Activated T-helper 17 cell treated with anti-CD3 and anti-CD28 coated beads, Interleukin-2, amount 50 U/mL, for 72 hours (primary cell): ENCODE measurements at places on chromosomes 16 and 17. TPM values are rescaled to one million over a fixed set of nuclear protein-coding genes. Genes with fewer than 3 reads are reported as not detected.

The NECAB2 gene
- not detected for total RNA-seq

The C16orf46 gene
- total RNA-seq: 0.54 TPM

The ESRP2 gene
- total RNA-seq: 0.15 TPM

The CDH8 gene
- not detected for total RNA-seq

The IL21R gene
- 41.8 TPM for total RNA-seq

The LRRC36 gene
- total RNA-seq: 1.6 TPM

- no peak for ATAC-seq
Observed at GRCh38 chr17:69588316-69588715, 173.8 kb downstream of the MAP2K6 start.

DNA sequence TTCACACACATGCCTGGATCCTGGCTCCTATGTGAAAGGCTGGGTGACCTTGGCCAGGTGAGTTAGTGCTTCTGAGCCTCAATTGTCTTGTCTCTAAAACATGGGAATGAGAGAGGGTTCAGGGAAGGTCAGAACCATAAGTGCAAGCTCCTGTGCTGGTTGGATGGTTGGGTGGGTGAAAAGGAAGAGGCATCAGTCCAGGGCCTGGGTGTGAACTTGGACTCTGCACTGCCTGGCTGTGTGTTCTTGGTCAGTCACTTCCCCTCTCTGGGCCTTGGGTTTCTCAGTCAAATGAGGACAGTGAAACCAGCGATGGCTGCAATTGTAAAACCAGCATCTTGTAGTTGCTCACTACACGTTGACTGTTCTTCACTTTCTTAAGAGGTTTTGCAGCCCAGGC, 643 bp upstream of the KCNG4 start:
- ATAC-seq: no peak

GRCh38 chr16:4081521-4082021, 34.7 kb downstream of the ADCY9 start:
- peak; percentile 74 for ATAC-seq

GRCh38 chr17:4764595-4764994, 7.1 kb upstream of the TM4SF5 start:
- no peak for ATAC-seq

DNA sequence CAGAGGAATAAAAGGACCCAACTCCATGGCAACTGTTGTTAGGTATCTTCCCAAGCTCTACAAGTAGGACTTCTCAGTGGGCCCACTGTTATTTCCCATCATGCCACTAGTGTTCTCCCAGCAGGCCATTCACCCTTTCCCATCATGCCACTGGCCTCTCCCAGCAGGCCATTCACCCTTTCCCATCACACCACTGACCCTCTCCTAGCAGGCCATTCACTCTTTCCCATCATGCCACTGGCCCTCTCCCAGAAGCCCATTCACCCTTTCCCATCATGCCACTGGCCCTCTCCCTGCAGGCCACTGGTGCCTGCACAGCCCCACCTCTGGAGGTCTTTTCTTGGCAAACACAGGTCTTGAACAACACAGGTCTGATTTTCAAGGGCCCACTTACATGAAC, 36.3 kb downstream of the IFT140 start:
- ATAC-seq: no peak

DNA sequence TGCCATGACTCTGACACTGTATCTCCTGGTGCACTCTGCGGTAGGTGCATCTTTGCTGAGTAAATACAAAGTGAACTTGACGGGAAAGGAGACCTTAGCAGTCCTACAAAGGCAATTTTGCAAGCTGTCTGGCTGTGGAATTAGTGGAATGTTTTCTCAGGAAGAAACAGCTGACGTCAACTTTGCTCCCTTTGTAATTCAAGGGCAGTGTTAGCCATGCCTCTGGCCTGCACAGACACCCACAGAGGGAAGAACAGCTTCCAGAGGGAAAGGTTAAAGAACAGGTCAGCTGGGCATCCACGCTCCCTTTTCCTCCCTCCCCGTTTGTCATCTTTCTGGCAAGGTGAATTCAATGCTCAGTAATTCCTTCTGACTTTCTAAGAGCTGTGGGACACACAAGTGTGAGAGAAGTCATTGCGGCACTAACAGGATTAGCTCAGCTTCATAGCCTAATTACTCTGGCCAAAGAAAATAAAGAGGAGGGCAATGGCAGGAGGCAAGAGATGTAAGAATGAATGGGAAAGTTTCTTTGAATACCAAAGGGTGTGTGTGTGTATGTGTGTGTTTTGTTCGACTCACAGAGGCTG, 476.9 kb upstream of the GOT2 start:
- ATAC-seq: no peak

DNA sequence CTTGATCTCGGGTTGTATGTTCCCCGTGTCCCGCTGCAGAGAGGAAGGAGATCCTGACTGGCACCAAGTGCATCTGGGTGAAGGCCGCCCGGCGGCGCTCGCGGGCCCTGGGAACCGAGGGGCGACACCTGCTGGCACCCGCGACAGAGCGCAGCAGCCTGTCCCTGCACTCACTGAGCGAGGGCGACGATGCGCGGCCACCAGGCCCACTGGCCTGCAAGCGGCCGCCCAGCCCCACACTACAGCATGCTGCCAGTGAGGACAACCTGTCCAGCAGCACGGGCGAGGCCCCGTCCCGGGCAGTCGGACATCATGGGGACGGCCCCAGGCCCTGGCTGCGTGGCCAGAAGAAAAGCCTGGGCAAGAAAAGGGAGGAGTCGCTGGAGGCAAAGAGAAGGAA, 7.5 kb downstream of the BTBD17 start:
- ATAC-seq: peak; percentile 80

DNA sequence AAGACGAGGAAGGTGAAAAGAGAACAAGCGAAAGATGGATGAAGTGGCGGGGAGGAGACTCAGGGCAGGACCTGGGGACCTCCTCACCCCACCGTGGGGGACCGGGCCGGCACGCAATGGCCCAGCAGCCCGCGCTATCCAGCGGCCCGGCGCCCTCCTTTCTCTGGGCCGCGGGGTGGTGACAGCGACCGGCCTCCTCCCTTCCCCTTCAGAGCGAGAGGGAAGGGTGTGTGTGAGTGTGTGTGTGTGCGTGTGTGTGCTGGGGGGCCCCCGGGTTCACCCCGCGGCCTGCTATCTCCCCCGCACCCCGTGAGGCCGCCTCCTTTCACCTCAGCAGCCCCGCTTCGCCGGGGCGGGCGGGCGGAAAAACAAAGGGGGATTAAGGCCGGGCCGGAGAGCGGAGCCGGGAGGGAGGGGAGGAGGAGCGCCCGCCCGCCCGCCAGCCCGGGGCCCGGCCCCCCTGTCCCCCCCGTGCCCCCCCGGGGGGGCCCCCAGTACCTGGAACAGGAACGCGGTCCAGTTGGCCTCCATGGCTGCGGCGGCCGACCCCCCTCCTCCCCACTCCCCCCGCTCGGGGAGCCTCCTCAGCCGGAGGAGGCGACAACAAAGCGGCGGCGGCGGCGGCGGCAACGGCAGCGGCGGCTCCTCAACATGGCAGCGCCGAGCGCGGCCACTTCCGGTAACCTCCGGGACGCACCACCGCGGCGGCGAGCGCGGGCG, at the start of gene VEZF1:
Gene VEZF1, minus strand, starts transcription at position 674 of the 720 bp plus-strand sequence. Its CDS starts 143 bp downstream, at position 531.
- ATAC-seq: peak; percentile 77

- peak; percentile 96 for ATAC-seq
Observed at GRCh38 chr16:24980077-24980793, 34.9 kb downstream of the ARHGAP17 start.

DNA sequence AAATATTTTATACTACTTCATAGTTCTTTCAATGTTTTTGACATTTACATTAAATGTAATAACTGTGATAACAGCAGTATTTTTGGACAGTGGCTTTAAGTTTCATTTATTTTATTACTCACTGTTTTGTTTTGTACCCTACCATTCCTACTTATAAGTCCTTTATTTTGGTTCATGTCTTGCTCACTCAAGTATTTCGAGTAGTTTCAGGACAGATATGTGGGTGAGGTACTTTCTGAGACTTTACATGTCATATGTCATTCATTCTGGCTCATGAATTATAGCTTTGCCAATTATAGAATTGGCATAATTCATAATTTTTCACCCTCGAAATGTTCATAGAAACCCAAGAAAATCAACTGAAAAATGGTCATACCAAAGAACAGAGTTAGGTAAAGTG, 44.4 kb downstream of the PIK3R5 start:
- peak; percentile 65 for ATAC-seq

DNA sequence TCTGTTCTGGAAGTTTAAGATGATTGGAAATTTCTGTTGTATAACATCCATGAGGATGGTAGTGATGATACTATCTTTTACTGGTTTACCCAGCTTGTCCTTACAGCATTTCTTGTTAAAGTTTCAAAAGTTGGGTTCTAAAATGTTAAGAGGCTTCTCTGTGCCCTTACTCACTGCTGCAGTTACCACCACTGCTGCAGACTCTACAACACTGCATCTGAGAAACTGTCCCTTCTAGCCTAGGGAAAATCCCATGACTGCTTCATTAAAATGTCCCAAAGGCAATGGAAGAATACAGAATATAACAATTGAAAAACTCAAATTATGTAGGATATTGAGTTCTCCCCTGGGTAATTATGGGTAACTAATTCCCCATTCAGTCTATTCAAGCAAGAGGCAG, 3.8 kb upstream of the NSRP1 start:
- ATAC-seq: peak; percentile 43

DNA sequence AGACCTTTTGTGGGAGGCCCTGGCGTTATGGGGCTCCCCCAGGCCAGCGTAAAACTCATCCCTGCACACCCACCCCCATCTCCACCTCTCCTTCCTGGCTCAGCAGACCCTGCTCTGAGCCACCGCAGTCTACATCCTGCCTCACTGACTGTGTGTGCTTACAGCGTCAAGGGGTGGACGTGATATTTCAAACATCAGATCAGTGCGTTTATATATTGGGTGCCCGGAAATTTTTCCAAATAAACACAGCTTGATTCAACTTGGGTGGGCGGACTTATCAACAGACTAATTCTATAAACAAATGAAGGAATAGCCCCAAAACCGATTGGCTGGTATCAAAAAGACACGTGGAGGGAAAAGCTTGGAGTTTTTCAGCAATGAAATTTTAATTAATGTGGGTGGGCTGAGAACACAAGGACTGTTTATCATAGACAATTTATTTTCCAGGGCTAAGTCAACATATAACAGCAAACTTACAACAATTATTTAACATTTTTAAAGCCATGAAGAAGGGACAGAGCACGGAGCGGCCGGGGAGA, at the start of gene FOXL1:
Gene FOXL1, plus strand, starts transcription at position 489 of the 539 bp plus-strand sequence. CDS start 175 bp downstream, outside the sequence.
- ATAC-seq: no peak

DNA sequence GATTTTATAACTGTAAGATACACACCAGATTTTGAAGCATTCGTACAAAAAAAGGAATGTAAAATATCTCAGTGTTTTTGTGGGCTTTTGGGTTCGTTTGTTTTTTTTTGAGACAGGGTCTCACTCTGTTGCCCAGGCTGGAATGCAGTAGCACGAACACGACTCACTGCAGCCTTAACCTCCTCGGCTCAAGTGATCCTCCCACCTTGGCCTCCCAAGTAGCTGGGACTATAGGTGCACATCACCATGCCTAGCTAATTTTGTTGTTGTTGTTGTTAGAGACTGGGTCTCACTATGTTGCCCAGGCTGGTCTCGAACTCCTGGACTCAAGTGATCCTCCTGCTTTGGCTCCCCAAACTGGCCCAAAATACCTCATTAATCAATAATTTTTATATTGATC, 15.9 kb downstream of the STAT5B start:
- ATAC-seq: no peak

- peak; percentile 98 for ATAC-seq
Observed at GRCh38 chr16:90008708-90009145, 10.5 kb downstream of the DBNDD1 start.

- no peak for ATAC-seq
Observed at GRCh38 chr16:48014349-48015135, 141.3 kb downstream of the ABCC12 start.

GRCh38 chr16:86216591-86216990, 293.7 kb upstream of the FOXF1 start:
- no peak for ATAC-seq

GRCh38 chr16:57289391-57290257, 5.2 kb upstream of the PLLP start:
- peak; percentile 61 for ATAC-seq

DNA sequence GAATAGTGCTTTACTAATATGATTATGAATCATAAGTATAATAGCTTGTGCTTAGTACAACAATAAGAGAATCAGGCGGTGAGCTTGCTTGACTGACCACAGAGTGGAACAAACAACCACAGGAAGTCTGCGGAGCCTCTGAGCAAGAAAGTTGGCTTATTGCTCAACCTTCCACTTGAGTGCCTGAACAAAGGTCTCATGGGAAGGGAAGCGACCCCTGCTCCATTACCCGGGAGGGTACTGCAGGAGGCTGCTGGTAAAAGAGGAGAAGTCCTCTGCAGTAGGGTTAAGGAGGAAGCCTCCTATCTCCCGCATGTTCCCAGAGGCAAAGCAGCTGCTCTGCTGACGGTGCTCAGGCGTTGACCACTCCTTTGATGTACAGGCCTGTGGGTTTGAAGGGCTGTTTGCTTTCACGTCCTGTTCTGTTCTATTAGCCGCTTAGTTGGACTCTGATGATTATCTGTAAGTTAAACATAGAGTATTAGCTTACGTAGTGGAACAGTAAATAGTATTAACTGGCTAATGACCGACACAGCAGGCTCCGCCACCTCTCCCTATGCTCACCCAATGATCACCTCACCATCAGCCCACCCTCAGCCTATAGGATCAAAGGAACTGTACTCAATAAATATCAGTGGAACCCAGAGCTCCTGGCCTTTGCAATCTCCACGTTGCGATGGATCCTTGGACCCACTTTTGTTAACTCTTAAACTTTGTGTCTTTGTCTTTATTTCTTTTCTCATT, 17.5 kb downstream of the ALOX15B start:
- ATAC-seq: peak; percentile 80

GRCh38 chr16:24504472-24505345, 34.7 kb upstream of the RBBP6 start:
- peak; percentile 84 for ATAC-seq

- ATAC-seq: peak; percentile 87
Observed at GRCh38 chr16:68064791-68065365, 20.3 kb upstream of the NFATC3 start.

DNA sequence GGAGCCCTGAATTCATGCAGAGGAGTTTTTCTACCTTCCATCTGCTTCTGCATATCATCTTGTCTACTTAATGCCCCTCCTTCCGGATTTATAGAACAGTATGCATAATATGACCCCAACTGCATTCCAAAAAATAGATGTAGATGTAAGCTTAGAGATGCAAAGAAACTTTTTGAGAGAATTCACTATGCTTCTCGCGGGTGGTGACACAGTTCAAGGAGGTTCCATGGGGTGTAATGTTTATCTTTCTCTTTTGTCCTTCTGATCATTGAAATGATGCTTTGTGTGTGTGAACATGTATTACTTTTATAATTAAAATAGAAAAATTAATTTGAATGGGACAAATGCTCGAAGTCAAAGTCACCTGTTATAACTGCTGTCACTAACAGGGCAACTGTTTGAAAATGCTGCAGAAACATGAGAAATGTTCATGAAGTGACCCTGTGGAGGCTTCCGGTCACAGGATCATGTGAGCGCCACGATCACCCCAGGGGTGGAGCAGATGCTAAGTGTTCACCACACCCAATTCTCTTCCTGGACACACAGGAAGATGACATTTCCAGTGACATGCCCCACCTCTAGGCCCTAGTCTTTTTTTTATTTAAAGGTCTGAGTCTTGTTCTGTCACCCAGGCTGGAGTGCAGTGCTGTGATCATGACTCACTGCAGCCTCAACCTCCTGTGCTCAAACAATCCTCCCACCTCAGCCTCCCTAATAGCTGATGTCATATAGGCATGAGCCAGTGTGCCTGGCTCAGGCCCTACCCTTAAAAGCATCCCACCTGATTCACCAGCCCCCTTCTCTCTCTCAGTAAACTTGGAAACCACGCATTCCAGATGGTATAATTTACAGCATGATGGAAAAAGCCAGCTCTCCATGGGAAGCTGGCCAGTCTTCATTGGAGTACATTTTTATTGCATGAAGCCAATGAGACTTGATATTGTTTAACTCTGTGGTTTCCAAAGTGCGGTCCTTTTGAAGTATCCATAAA, 21.0 kb upstream of the AGRP start:
- ATAC-seq: peak; percentile 97
